ENCODE measurements at places on chromosomes 5 and 9. TPM values are rescaled to one million over a fixed set of nuclear protein-coding genes. Genes with fewer than 3 reads are reported as not detected.

EIF4E1B gene
- not detected for total RNA-seq

IFNA13 gene
- total RNA-seq, result not detected

FSTL4 gene
- total RNA-seq, result 29.0 TPM

RUFY1 gene
- 30.4 TPM for total RNA-seq

FBXL7 gene
- 25.3 TPM for total RNA-seq

SLC36A2 gene
- not detected for total RNA-seq
